ENCODE measurements at places on chromosomes 16 and 17.

DNA sequence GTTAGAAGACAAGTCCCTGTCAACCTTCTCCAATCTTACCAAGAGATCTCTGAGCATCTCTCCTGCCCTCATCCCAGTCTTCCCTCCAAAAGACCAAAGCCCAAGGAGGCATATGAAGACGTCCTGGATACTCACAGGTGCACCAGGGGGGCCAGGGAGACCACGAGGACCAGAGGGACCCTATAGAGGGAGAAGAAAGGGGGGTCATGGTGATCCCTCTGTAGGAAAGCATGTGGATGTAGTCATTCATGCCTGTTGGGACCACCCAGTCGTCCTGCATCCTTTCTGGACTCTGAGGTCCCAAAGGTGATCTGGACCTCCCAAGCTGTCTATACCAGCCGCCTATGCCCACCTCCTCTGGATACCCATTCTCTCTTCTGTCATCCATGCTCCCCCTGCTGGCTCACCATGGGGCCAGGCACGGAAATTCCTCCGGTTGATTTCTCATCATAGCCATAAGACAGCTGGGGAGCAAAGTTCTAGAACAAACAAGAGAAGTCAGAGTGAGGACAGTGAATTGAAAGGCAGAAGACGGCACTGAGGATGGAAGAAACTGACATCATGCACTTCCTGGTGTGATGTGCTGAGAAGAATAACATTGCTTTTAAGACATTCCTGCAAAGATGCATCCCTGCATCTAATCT lies 3.3 kb downstream of the COL1A1 start:
- peak; percentile 43 for DNase-seq

GRCh38 chr16:68839831-68840230 lies 3.5 kb upstream of the TANGO6 start:
- DNase-seq: no peak

- DNase-seq: no peak
Observed at GRCh38 chr17:9973669-9974447, 68.8 kb upstream of the RCVRN start.

DNA sequence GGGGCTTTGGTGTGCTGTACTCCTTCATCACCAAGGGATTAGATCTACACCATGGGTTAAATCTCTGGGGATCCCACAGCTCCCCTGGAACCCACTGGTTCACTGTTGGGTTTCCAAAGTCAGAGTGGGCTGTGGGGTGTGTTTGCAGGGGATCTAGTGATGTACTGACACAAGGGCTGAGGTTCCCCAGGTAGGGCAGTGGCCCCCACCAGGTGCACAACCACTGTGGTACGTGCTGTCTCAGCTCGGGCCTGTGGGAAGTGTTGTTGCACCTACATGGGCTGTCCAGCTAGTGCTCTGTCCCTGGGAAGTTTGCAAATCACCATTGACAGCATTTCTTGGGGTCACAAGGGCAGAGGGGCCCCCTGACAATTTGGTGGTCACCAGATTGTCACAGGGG lies 134.4 kb upstream of the CDH8 start:
- no peak for DNase-seq

GRCh38 chr17:66805567-66805966 lies 29.4 kb upstream of the CACNG5 start:
- DNase-seq: no peak
